T-helper 17 cell (primary cell): ENCODE measurements at places on chromosomes 6 and 20. TPM values are rescaled to one million over a fixed set of nuclear protein-coding genes. Genes with fewer than 3 reads are reported as not detected.

Gene PLN
- not detected for total RNA-seq

Gene OPRL1
- 2.7 TPM for total RNA-seq

- H3K36me3 ChIP-seq: peaks cover 3% of the 10 kb centered on the region
- no peak overlapping the region for H3K4me3 ChIP-seq
- no peaks in the 10 kb centered on the region for H3K27me3 ChIP-seq
- H3K4me1 ChIP-seq: peaks cover 10% of the 10 kb centered on the region
- DNase-seq: no peak
Observed at GRCh38 chr6:31645325-31645724, 7.1 kb downstream of the BAG6 start.

DNA sequence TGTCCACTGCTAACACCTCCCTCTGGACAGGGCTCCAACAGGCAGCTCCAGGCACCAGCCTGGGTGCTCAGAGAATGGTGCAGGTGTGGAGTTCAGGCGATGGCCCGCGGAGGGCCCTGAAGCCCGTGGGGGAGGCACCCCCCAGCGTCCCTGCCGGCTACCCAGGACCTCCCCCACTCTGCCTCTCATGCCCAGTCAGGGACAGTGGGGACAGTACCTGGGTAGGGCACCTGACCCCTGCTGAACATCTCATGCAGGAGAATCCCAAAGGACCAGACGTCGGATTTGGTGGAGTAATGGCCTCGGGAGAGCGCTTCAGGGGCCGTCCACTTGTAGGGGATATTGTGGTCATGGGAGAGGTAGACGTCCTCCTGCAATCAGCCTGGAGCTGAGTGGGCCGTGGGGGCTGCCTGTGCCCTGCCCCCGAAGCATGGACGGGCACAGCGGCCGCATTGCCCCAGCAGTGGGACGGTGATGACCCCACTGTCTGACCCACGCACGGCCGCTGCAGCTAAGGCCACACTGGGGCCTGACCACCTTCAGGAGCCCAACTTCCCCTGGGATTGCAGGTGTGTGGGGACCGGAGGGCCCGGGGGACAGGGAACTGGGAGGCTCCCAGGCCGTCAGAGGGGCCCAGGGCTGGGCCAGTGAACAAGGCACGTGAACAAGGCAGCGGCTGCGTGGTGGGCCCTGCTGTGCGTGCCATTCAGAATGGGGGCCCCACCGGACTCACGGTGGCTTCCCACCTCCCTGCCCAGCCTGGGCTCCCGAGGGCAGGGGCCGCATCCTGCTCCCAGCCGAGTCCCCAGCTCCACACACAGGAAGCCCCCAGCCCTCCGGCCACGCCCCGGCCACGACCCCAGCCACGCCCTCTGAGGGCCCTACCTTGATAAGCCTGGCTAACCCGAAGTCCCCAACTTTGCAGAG is 7.1 kb downstream of the PTK6 start:
- H3K27me3 ChIP-seq: no peaks in the 10 kb centered on the region
- no peaks in the 10 kb centered on the region for H3K36me3 ChIP-seq
- H3K4me3 ChIP-seq: no peak overlapping the region
- DNase-seq: no peak
- no peak overlapping the region for H3K27ac ChIP-seq

- peaks cover 2% of the 10 kb centered on the region for H3K36me3 ChIP-seq
- no peaks in the 10 kb centered on the region for H3K27me3 ChIP-seq
- DNase-seq: no peak
Observed at GRCh38 chr6:106250953-106251352, 74.6 kb downstream of the ATG5 start.

- H3K4me1 ChIP-seq: peaks cover 3% of the 10 kb centered on the region
- no peak overlapping the region for H3K4me3 ChIP-seq
- peaks cover 2% of the 10 kb centered on the region for H3K36me3 ChIP-seq
- no peak overlapping the region for H3K27ac ChIP-seq
Observed at GRCh38 chr20:44228465-44229258, 18.1 kb upstream of the OSER1 start.

GRCh38 chr6:28865401-28866204 is 58.2 kb downstream of the TRIM27 start:
- peak; percentile 28 for DNase-seq
- H3K27me3 ChIP-seq: no peaks in the 10 kb centered on the region
- H3K36me3 ChIP-seq: no peaks in the 10 kb centered on the region
- H3K4me3 ChIP-seq: peak overlapping the region; percentile 87
- H3K27ac ChIP-seq: peak overlapping the region; percentile 96

- H3K4me1 ChIP-seq: peaks cover 10% of the 10 kb centered on the region
- DNase-seq: no peak
- H3K36me3 ChIP-seq: no peaks in the 10 kb centered on the region
- H3K27ac ChIP-seq: no peak overlapping the region
- no peaks in the 10 kb centered on the region for H3K27me3 ChIP-seq
Observed at GRCh38 chr20:13012886-13013285, 4.1 kb downstream of the SPTLC3 start.

DNA sequence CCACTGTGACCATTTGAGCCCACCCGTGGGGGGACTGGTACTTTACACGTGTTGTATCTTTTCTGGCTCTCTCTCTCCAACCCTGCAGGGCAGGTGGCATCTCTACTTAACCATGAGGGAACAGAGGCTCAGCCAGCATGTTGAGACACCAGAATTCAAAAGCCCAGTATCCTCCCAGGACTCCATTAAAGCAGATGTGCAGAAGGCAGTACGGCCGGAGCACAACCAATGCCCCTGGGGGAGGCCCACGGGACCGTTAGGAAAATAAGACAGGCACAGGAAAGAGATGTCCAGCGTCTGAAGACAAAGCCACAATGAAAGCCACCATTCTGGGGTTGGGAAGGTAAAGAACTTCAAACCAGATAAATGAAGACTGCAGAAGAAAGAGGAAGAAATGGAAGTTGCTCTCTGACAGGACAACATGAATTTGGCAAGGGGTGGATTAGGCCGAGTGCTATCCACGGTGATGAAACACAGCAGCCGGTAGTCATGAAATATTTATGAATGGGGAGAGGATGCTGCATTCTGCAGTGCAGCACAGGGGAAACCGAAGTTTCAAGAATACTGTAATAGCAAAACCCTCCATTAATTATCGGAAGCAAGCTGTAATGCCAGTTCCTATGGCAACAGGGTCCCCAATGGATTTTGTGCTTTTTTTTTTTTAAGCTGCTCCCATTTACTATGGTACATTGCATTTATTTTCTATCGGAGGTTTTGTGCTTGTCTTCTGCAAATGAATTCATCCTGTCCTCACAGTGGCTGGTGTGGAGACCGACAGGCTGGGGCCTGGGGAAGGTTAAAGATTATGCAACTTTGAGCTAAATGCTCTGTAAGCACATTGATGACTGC is 179.4 kb downstream of the NRN1 start:
- peaks cover 28% of the 10 kb centered on the region for H3K4me1 ChIP-seq
- no peaks in the 10 kb centered on the region for H3K27me3 ChIP-seq
- H3K36me3 ChIP-seq: no peaks in the 10 kb centered on the region
- no peak for DNase-seq
- H3K4me3 ChIP-seq: no peak overlapping the region

- no peak for DNase-seq
- peaks cover 30% of the 10 kb centered on the region for H3K27me3 ChIP-seq
- H3K36me3 ChIP-seq: no peaks in the 10 kb centered on the region
- no peak overlapping the region for H3K27ac ChIP-seq
- no peaks in the 10 kb centered on the region for H3K4me1 ChIP-seq
Observed at GRCh38 chr6:40077315-40077714, 143.1 kb upstream of the MOCS1 start.

- peaks cover 2% of the 10 kb centered on the region for H3K36me3 ChIP-seq
- peaks cover 3% of the 10 kb centered on the region for H3K4me1 ChIP-seq
- H3K4me3 ChIP-seq: no peak overlapping the region
- DNase-seq: no peak
Observed at GRCh38 chr6:138290423-138290962, 72.2 kb upstream of the PBOV1 start.

GRCh38 chr6:53645859-53646258 is 19.7 kb downstream of the KLHL31 start:
- H3K27me3 ChIP-seq: no peaks in the 10 kb centered on the region
- H3K27ac ChIP-seq: no peak overlapping the region
- H3K4me3 ChIP-seq: no peak overlapping the region
- H3K36me3 ChIP-seq: no peaks in the 10 kb centered on the region
- no peak for DNase-seq

- H3K36me3 ChIP-seq: peaks cover 16% of the 10 kb centered on the region
- H3K27me3 ChIP-seq: no peaks in the 10 kb centered on the region
- peaks cover 23% of the 10 kb centered on the region for H3K4me1 ChIP-seq
- peak overlapping the region; percentile 73 for H3K27ac ChIP-seq
- H3K4me3 ChIP-seq: no peak overlapping the region
Observed at GRCh38 chr6:130076512-130076911, 58.1 kb downstream of the L3MBTL3 start.

DNA sequence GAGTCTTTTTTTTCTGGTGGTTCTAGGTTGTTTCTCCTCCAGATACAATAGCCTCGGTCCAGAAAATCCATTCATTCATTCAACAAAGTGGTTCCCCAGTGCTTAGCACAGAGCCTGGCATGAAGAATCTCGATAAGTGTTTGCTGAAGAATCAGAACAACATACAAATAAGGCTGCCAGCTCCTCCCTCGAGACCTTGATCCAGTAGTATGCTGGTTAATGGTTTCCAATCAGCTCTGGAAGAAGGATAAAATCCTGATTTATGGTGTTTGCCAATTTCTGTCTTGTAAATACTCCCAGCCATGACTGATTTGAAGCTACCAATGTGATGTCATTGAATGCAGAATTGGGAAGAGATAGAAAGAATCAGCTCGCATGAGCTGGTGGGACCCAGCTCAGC is 3.3 kb downstream of the HSPA12B start:
- no peak for DNase-seq
- peaks cover 24% of the 10 kb centered on the region for H3K27me3 ChIP-seq
- H3K4me3 ChIP-seq: no peak overlapping the region
- H3K36me3 ChIP-seq: peaks cover 5% of the 10 kb centered on the region
- H3K27ac ChIP-seq: no peak overlapping the region
- H3K4me1 ChIP-seq: peaks cover 6% of the 10 kb centered on the region

DNA sequence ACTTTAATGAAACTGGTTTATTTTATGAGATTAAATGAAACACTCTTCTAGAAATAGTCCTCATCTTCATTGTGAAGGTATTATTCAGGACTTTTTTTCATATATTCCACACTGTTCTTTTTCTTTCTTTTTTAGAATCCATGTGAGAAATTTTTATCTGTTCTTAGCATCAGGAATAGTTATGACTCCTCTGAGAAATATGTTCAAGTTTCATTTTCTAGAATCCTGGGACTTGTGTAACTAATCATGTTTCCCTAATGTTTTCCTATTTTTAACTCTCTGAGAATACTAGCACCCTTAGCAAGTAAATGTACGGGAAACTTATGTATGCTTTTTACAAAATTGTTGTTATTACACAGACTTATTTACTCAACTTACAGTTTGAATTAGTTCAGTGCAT is 407.8 kb downstream of the CBLN4 start:
- H3K4me1 ChIP-seq: no peaks in the 10 kb centered on the region
- H3K4me3 ChIP-seq: no peak overlapping the region
- no peak overlapping the region for H3K27ac ChIP-seq
- H3K36me3 ChIP-seq: no peaks in the 10 kb centered on the region

DNA sequence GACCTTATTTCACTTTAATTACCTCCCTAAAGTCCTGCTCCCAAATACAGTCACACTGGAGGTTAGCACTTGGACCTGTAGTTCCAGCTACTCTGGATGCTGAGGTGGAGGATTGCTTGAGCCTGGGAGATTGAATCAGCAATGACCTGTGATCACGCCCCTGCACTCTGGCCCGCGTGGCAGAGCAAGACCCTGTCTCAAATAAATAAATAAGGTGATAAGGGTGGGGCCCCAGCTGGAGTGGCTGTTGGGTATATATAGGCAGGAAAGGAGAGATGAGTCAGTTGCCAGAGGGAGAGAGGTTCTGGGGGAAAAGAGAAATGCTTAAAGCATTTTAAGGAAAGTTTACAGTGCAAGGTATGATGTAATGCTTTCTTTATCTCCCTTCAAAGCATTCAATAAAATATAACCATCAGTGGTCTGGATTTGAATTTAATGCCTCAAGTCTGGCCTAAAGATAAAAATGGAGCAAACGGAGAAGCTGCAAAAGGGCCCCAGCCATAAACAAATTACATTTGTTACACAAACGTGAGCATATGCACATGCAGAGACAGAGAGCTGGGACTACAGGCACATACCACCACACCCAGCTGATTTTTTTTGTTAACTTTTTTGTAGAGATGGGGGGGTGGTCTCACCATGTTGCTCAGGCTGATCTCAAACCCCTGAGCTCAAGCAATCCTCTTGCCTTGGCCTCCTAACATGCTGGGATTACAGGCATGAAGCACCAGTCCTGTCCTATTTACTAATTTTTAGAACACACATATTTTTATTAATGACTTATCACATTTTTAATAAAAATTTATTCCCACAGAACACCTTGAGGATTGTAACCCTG is 6.1 kb upstream of the PM20D2 start:
- DNase-seq: no peak
- H3K4me3 ChIP-seq: no peak overlapping the region
- peaks cover 3% of the 10 kb centered on the region for H3K4me1 ChIP-seq
- H3K27me3 ChIP-seq: no peaks in the 10 kb centered on the region

DNA sequence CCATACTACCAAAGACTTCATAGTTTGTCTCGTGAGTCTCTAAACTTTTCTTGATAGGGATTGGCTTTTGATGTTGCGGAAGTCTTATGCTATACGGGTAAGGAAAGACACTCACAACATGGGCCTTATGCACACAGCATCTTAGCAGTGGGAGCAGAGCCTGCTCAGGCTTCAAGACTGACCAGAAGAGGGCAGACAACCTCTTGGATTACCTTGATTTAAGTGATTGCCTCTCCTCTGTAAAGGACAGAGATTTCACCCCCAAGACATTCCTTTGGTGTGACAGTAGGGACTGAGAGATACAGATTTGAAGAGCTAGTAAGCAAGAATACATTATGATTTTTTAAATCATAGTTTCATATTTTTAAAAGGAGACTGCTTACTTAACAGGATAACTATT is 71.0 kb upstream of the SAMD3 start:
- H3K36me3 ChIP-seq: no peaks in the 10 kb centered on the region
- H3K27ac ChIP-seq: no peak overlapping the region
- DNase-seq: no peak
- H3K27me3 ChIP-seq: peaks cover 7% of the 10 kb centered on the region
- H3K4me1 ChIP-seq: peaks cover 2% of the 10 kb centered on the region

- no peak overlapping the region for H3K27ac ChIP-seq
- no peaks in the 10 kb centered on the region for H3K27me3 ChIP-seq
- H3K4me1 ChIP-seq: no peaks in the 10 kb centered on the region
- DNase-seq: no peak
Observed at GRCh38 chr6:113524826-113525225, 332.3 kb upstream of the MARCKS start.

GRCh38 chr6:161242779-161243693 is 30.8 kb downstream of the AGPAT4 start:
- no peak for DNase-seq
- peaks cover 20% of the 10 kb centered on the region for H3K4me1 ChIP-seq
- no peaks in the 10 kb centered on the region for H3K27me3 ChIP-seq
- peak overlapping the region; percentile 78 for H3K4me3 ChIP-seq
- no peaks in the 10 kb centered on the region for H3K36me3 ChIP-seq

- no peak overlapping the region for H3K4me3 ChIP-seq
Observed at GRCh38 chr6:155069543-155069942, 74.4 kb downstream of the TIAM2 start.

- H3K4me3 ChIP-seq: no peak overlapping the region
- H3K36me3 ChIP-seq: peaks cover 7% of the 10 kb centered on the region
- no peak overlapping the region for H3K27ac ChIP-seq
- H3K27me3 ChIP-seq: no peaks in the 10 kb centered on the region
Observed at GRCh38 chr6:88870717-88871330, 92.6 kb downstream of the RNGTT start.
